H7 (cell line): ENCODE measurements at places on chromosomes 1 and 21.
A peak's percentile ranks its signal among the peaks of the same experiment; 100 is the strongest.

- DNase-seq = no peak
Observed at GRCh38 chr1:26607186-26607585, 77.6 kb downstream of the RPS6KA1 start.

- DNase-seq = no peak
Observed at GRCh38 chr1:8487249-8487648, 169.3 kb downstream of the SLC45A1 start.

DNA sequence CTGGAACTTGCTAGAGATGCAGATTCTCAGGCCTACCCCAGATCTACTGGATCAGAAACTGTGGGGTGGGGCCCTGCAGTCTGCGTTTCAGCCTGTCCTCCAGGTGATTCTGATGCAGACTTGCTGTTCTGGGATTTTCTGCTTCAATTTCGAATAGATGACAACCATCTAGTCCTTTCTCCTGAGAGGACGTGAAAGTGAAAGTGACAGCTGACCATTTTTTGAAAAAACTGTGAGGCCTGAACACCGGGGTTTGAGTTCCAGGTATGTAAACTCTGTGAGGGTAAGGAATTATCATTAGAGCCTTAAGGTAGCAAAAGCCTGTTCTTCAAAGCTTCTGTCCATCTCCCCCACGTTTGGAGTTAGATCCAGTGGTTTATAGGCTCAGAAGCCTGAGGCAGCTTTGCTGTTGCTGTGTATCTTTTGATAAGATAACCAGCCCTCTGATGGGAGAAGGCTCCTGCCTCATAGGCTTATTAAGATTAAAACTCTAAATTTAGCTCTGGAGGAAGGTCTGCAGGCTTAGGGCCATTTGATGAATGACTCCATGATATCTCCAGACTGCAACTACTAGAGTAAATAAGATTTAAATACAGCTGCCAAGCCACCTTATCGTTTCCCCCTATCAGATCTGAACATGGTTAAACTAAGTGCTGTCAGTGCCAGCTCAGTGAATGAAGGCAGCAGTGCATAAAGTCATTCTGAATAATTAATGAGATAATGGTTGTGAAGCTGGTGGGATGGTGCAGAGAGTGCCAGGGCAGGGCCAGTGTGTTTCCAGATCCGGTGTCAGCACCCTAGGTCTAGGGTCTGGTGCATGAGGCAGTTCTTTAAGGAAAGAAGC lies 335.2 kb downstream of the HHAT start:
- DNase-seq = no peak

GRCh38 chr21:16169102-16169511 lies 439.3 kb downstream of the USP25 start:
- no peak for DNase-seq

- no peak for DNase-seq
Observed at GRCh38 chr1:20446796-20447195, 39.2 kb downstream of the CAMK2N1 start.

GRCh38 chr1:223780318-223780717 lies 65.4 kb downstream of the TP53BP2 start:
- DNase-seq = no peak

DNA sequence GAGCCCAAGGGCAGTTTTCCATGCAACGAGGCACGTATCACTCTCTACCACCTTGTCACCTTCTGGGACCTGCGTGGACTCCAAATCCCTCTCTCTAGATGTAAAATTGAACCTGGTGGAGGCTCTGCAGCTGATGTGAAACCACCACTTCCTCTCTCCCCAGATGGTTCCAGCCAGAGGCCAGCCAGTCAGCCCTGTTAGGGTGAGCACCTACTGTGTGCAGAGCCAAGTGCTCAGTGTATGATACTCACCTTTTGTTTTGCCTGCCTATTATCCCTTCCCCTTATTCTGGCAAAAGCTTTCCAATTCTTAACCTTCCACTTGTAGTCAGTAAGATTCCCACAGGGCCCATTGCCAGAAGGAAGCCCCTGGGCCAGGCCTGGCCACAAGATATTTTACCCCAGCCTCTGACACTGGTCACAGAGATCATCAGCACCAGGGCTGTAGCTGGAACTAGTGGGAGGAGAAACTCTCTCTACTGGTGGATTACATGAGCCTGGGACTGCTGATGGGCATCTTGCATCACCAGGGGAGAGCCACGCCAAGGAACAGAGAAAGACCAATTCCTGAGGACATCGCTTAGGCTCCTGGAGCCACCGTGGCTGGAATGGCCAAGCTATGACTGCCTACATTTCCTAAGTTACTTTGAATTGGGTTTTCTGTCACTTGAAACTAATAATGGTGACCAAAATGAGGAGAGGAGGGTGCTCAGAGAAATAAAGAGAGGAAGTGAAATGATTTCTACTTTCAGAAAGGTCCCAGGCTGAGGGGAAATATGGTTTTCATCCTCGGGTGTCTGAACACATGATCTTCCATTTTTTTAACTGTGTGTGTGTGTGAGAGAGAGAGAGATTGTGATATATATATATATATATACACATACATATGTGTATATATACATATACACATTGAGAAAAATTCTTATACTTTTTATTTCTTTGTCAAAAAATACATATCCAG lies 26.6 kb upstream of the RD3 start:
- no peak for DNase-seq

DNA sequence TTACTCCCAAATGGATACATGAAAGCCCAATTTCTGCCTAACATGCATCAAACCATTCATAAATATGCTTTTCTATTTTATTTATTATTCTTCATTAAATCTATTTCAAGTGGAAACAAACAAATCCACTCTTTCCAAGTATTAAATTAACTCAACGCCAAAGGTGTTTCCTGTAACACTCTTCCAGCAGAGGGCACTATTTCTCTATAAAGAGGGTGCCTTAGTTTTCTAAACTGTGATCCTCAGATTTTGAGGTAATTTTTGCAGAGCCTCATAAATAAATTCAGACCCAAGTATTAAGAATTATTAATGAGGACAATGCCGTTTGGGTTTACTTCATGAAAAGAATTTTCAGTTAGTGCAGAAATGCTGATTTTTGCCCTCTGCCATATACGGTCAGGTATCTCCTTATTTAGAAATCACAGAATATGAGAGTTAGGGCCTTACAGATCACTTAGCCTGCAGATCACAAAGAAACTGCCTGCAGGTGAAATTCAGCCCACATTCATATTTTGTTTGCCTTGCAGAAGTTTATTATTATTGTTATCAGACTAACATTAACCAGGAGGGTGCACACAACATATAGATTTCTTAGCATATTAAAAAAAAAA lies 40.1 kb upstream of the MYSM1 start:
- DNase-seq = peak; percentile 62

DNA sequence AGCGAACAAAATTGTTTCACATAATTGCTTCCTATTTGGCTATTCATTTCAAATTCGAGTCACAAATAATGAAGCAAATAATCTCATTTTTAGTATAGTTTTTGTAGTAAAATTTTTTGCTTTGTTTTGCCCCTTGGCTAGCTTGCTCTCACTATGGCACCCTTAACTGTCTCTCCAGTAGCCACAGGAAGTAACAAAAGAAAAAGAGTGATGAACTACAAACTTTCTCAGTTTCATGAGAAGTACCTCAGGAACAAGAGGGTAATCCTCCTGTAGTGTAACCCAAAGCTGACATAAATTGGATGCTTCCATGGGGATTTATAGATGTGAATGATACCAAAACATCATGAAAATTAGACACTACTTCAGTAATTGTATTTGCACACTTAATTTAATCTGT lies 242.9 kb downstream of the BARHL2 start:
- DNase-seq = no peak

GRCh38 chr21:42291003-42291750 lies 24.0 kb downstream of the TFF3 start:
- DNase-seq = peak; percentile 74

GRCh38 chr1:9326596-9326995 lies 33.9 kb downstream of the SPSB1 start:
- no peak for DNase-seq

DNA sequence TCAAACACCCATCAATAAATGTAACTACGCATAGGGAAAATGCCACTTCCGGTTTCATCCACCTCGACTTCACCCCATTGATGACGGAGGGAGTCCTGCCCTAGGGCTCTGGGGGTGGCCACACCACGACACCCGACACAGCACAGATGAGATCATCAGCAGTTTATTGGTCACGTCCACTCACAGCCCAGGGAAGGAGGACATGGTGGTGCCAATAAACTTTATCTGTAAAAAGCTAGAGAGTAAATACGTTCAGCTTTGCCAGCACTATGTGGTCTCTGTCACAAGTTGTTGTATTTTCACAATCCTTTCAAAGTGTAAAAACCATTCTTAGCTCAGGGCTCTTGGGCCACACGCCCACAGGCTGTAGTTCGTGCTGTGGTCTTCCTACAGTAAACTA lies 16.3 kb downstream of the SETD4 start:
- DNase-seq = no peak

- no peak for DNase-seq
Observed at GRCh38 chr1:176829261-176829660, 335.3 kb downstream of the ASTN1 start.

- no peak for DNase-seq
Observed at GRCh38 chr1:163085904-163086268, 16.7 kb downstream of the RGS4 start.

- DNase-seq = peak; percentile 78
Observed at GRCh38 chr1:92483610-92484471, 2.9 kb downstream of the GFI1 start.

DNA sequence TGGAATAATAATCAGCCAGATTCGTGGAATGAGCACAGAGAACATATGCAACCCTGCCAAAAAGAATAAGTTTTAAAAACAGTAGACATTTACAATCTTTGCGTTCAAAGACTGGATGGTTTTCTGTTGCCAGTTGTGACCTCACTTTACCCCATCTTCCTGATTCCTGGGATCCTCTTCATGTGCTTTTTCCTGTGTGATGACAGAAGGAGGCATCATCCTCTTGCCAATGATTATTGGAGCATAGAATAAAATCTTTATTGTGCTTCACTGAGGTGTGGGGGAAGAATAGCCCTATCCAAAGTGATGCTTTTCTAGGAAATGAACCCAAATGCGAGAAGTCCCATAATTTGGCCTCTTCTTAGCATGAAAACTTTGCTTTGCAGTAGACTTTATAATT lies 15.0 kb upstream of the BARHL2 start:
- no peak for DNase-seq

GRCh38 chr1:18949686-18950400 lies 6.6 kb downstream of the IFFO2 start:
- peak; percentile 82 for DNase-seq

GRCh38 chr21:45822429-45823099 lies 159.0 kb upstream of the COL6A1 start:
- DNase-seq = peak; percentile 76

DNA sequence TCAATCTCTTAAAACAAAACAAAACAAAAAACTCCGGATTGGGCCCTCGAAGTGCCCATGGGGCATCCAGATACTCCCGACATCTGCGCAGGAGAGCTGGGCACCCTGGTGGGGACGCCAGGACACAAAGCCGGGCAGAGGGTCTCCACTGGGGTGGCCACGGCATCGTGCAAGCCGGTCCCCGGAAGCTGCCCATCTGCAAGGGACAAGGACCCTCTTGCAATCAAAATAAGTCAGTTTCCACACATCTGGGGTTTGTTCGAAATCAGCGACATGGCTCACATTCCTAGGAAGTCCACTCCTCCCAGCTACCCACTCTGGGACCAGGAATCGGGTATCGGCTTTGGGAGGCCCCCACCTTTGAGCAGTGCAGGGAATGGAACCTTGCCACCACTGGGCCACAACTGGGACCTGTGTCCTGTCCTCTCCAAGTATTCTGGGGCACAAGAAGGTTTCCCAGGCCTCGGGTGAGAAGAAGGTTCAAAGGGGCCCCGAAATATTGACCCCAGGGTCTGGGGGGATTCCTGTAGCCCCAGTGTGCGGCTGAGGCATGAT lies 4.6 kb upstream of the PRDM16 start:
- no peak for DNase-seq

- no peak for DNase-seq
Observed at GRCh38 chr21:28674763-28675162, 317.9 kb downstream of the LTN1 start.

DNA sequence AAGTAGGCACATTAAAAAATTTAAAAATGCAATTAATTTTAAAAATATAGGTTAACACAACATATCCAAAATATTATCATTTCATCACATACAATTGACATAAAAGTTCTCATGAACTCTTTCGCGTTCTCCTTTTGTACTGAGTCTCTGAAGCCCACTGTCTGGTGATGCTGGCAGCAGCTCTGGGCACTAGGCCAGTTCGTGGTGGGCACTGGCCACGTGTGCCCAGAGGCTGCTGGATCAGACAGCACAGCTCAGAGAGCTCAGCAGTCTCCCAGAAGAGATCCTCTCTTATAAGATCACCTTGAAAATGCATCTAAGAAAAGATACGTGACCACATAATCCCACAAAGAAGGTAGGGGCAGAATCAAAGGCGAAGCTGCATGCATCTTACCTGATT lies 9.9 kb downstream of the CEP104 start:
- no peak for DNase-seq

DNA sequence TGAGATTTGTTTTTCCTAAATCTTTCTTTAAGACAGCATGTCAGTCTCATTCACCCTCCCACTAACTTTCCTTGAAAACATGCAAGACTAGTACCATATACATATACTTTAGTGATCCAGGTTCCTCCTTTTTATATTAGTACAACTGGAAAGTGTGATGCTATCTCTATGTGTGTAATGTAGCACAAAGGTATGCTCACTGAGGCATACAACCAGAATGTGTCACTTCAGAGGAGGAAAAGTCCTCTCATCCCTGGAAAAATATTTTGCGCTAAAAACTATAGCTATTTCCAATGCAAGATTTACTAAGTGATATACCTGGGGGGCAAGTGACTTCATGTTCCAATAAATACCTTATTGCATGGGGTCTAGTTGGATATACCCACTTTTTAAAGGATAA lies 45.9 kb downstream of the BARHL2 start:
- DNase-seq = no peak

DNA sequence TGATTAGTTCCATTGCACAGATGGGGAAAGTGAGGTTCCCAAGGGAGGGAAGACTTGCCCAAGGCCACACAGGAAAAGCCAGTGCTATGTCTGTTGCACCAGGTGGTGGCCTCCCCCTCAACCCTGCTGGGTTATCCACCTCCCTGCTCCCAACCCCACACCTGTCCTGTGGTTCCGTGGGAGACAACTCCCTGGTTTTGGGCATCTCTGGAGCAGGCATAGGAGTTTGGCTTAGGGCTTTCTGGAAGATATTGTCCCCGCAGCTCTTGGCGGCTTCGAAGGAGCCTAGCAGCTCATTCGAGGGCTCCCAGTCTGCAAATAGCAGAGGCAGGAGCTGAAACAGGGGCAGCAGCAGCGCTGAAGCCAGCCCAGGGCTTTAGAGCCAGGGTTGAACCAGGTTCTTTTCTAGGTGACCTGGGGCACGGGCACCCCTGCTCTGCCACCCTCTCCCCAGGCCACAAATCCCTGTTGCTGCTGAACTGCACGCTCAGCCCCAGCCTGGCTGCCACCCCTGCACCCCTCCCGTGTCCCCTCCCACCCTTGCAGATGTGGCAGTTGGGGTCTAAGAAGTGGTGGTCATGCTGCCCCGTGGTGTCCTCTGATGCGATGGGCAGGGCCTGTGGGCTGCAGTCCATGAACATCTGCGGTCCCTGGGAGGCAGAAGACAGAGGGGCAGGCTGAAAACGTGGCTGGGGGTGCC lies 22.1 kb downstream of the SPOCD1 start:
- no peak for DNase-seq

- DNase-seq = peak; percentile 64
Observed at GRCh38 chr1:34500451-34500850, 254.4 kb upstream of the GJB5 start.
